ENCODE measurements at places on chromosomes 4 and X.

DNA sequence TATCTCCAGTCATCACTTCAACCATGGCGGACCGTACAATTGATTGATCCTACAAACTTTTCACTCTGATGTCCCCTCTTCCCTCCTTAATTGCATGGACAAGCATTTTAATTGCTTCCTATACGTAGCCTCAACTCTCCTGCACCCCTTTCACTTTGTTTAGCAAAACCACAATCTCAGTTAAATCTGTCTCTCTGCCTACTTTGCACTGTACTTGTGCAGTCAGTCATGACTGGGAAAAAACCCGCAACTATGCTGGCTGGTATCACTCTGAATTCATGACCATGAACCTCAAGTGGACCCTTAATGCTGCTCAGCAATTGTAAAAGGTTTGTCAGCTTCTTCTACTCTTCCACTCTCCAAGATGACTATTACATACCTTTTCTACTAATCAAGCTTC is 51.7 kb upstream of the AFF2 start:
- DNase-seq, result peak; percentile 57

DNA sequence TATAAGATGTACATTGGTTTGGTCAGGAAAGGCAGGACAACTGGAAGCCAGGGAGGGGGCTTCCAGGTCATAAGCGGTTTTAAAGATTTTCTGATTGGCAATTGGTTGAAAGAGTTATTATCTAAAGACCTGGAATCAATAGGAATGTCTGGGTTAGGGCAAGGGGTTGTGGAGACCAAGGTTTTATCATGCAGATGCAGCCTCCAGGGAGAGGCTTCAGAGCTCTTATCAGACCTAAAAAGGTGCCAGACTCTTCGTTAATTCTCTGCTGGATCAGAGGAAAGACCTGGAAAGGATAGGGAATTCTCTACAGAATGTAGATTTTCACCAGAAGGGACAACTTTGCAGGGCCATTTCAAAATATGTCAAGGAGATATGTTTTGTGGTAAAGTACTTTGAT is 62.8 kb downstream of the BEX3 start:
- no peak for DNase-seq

GRCh38 chr4:154366956-154367355 is 124.6 kb downstream of the DCHS2 start:
- DNase-seq, result no peak

- no peak for DNase-seq
Measured at GRCh38 chr4:113383111-113383785, 333.8 kb downstream of the ANK2 start.

DNA sequence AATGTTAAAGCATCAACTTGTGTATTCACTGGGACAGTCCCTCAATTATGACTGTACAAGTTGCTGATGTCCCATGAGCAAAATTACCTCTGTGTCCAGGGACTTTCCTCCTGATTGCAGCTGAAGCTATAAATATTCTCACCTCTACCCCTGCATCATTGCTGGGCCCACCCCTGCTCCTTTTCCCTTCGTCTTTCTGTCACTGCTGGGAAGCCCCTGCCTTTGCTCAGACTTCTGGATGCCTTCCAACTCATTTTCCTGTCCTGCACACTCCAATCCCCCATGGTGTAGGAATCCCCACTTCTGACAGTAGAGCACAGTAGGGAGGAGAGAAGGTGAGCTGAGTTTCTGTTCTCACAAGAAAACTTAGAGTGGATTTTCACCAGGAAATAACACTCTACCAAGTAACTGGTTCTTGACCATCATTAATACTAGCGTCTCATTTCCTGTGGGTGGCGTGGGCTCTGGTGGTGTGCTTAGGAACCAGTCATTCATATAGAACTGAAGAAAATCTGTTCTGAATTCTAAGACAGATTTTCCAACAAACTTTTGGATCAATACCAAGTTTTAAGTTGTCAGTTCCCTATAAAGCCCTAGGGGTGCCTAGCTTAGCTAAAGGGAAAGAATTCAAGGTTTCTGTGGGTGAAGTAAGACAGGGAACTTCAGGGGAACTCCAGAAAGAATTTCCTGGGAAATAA is 136.2 kb upstream of the MED14 start:
- DNase-seq, result no peak

DNA sequence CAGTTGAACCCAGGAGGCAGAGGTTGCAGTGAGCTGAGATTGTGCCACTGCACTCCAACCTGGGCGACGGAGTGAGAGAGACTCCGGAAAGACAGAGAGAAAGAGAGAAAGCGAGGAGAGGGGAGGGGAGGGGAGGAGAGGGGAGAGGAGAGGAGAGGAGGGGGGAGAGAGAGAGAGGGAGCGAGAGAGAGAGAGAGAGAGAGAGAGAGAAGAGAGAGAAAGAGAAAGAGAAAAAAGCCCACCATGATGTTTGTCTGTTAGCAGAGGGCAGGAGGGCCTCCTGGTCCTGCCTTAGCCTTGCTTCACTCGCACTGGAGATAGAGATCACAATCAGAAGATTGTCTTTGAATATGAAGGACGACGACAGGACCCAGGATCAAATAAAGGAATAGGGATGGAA is 18.7 kb upstream of the BCORL1 start:
- no peak for DNase-seq
